ENCODE measurements at places on chromosomes 16 and 17. TPM values are rescaled to one million over a fixed set of nuclear protein-coding genes. Genes with fewer than 3 reads are reported as not detected.

Gene CTRL
- 1.5 TPM for total RNA-seq

Gene MYADML2
- not detected for total RNA-seq

Gene TEDC2
- 19.2 TPM for total RNA-seq

Gene WFDC1
- not detected for total RNA-seq

Gene HSD17B1
- total RNA-seq, result 1.6 TPM

Gene STX1B
- total RNA-seq, result 1.4 TPM

Gene ICAM2
- not detected for total RNA-seq

Gene CAVIN1
- 430 TPM for total RNA-seq

Gene DLX4
- 2.7 TPM for total RNA-seq

Gene GLP2R
- total RNA-seq, result 16.7 TPM

Gene ERBB2
- 34.4 TPM for total RNA-seq

Gene MMP28
- total RNA-seq, result 7.3 TPM

Gene PPP1R1B
- total RNA-seq, result 0.13 TPM

Gene ABAT
- 0.28 TPM for total RNA-seq

Gene LRRC3C
- total RNA-seq, result not detected

Gene SHBG
- 0.54 TPM for total RNA-seq

Gene OR3A2
- not detected for total RNA-seq

Gene MLYCD
- 1.9 TPM for total RNA-seq

All from A549 treated with Hydrocortisone at 1 μM for 4 hours (cell line).